A172 (cell line): ENCODE measurements at places on chromosomes 7 and 10. TPM values are rescaled to one million over a fixed set of nuclear protein-coding genes. Genes with fewer than 3 reads are reported as not detected.

GRCh38 chr7:129853661-129854268, 99.0 kb downstream of the UBE2H start:
- DNase-seq = peak; percentile 41

DNA sequence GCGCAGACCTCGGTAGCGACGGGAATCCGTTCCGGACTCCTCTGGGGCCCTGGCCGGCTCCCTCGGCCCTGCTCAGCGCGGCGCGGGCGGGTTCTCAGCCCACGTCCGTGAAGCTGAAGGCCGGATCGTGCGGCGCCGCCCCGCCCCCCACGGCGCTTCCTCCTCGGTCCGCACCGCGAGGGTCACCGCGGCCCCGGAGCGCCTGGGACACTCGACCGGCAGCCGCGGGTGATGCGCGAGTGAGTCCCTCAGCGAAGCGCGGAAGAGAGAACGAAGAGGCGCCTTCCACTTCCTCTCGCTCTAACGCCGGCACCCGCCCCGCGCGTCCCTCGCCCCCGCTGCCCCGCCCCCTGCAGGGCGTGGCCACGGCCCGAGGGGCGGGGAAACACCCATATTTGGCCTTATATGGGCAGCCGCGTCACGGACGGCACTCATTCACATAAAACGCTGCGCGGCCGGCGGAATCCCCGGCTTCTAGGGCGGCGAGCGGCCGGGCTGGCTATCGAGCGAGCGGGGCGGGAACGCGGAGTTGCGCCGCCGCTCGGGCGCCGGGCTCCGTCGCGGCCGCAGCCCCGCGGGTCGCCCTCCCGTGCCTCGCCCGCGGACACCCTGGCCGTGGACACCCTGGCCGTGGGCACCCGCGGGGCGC, at the start of gene DUSP5:
DUSP5 (plus strand) TSS at position 470 of the 649 bp plus-strand sequence. CDS start 215 bp downstream, outside the sequence.
- DNase-seq = peak; percentile 88

- no peak for DNase-seq
Measured at GRCh38 chr10:112333452-112333851, 40.5 kb upstream of the ACSL5 start.

GRCh38 chr7:20183086-20183485, 34.1 kb downstream of the MACC1 start:
- DNase-seq = no peak

DNA sequence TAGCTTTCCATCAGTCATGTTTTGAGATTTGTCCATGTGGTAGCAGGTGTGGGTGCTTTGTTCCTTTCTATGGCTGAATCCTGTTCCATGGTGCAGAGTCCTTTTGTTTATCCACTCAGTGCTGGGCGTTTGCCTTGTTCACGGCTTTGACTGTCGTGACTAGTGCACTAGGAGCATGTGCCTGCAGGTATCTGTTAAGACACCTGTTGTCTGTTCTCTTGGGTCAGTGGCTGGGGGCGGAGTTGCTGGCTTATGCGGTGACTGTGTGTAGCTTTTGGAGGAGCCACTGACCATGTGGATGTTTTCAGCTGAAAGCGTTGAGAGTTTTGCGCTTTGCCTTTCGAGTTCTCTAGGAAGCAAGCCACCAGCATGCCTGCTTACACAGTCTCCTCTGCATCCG, 573.1 kb upstream of the FOXK1 start:
- no peak for DNase-seq

DNA sequence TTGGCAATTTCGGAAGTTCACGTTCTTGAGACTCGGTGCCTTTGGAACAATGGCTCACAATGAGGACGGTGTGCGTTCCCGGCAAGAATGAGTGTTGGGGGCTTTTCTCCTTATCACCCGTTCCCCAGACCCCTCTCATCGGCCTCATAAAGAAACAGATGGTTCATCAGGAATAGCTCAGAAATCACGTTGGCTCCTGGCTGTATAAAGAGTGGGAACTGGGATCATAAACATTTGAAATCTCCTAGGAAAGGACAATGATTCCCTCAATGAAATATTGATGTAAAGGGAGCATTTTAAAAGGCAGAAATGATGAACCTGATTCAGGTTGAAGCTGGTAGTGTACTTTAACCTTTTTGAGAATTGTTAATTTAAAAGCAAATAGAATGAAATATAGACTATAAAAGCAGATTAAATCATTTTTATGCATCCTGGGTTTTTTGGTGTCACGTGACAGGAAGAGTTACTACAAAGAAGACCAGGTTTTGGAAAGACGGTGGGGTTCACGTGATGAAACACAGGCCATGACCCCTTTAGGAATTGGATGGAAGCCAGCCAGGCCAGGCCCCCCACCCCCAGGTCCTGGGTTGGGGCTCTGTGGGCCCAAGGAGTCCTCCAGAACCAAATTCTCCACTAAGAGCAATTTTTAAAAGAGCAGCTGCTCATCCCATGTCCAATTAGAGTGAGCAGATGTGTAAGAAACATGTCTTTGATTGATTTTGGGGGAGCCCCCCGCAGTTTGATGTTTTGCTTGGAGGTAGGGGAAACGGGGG, 63.0 kb downstream of the CUX1 start:
- no peak for DNase-seq

- no peak for DNase-seq
Measured at GRCh38 chr10:106557951-106558733, 606.4 kb downstream of the SORCS1 start.

DNA sequence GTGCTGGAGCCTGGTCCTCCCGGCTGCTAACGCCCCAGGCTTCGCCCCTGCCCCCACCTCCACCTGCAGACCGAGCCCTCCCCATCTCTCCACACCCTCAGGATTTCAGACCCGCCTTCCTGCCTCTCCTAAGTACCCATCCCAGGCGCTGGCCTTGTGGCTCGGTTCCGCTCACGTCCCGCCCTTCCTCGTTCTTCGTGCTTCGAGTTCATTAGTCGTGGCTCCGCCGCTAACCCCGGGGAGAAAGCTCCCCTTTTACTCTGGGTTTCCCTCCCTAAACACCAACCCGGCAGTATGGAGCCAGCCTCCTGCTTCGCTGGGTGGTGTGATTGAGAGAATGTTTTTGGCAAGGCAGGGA, 11.2 kb downstream of the EMX2 start:
- no peak for DNase-seq

- no peak for DNase-seq
Measured at GRCh38 chr10:5070648-5071410, 23.4 kb upstream of the AKR1C3 start.

DNA sequence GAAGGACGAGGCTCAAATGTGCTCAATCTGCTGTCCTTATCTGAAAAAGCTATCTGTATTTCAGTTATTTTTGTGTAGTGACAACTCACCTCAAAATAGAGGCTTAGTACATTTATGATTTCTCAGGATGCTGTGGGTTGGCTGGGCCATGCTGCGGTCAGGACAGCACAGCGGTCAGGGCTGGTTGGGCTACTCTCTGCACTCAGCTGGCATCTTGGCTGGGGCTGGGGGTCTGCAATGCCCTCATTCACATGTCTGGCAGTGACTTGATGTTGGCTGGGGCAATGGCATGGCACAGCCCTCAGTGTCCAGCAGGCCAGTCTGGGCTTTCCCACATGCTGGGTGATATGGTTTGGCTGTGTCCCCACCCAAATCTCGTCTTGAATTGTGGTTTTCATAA, 15.6 kb upstream of the INMT start:
- no peak for DNase-seq

The MBL2 gene
- not detected in 2 replicates for total RNA-seq

The ZNF511 gene
- 13.4 and 26.6 TPM in 2 replicates for total RNA-seq

The TMEM236 gene
- total RNA-seq = 0.05 and 0.12 TPM in 2 replicates

The GPR141 gene
- total RNA-seq = 0.69 TPM in 1 of 2 replicates, not detected in the other

The CPSF4 gene
- 32.0 and 39.0 TPM in 2 replicates for total RNA-seq

The PAX2 gene
- total RNA-seq = 0.07 TPM in 1 of 2 replicates, not detected in the other

The HOXA11 gene
- total RNA-seq = 1.2 TPM in 2 replicates
